Activated naive CD8-positive, alpha-beta T cell treated with anti-CD3 and anti-CD28 coated beads, Interleukin-2, amount 10 ng/mL, durations not matched to agents 7 days and 5 days (primary cell): ENCODE measurements at places on chromosomes 4 and X. TPM values are rescaled to one million over a fixed set of nuclear protein-coding genes. Genes with fewer than 3 reads are reported as not detected.

The SPARCL1 gene
- total RNA-seq = not detected

DNA sequence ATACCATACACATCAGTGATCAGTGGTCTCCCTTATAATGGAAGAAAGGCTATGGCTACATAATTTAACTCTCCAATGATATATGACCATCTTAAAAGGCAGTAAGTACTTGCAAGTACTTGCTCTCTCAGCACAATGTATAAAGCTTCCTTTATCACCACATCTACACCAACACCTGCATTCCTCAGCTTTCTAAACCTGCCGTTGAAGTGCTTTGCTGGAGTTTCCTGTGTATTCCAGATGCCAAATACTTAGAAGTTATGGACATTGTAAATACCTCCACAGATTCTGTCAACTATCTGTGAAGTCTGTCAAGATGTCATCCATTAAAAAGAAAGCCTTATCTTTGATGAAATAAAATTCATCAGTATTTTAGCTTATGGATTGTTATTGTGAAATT, 335.0 kb upstream of the GALNTL6 start:
- no peaks in the 10 kb centered on the region for H3K4me1 ChIP-seq
- no peak overlapping the region for H3K27ac ChIP-seq
- H3K36me3 ChIP-seq = no peaks in the 10 kb centered on the region
- DNase-seq = no peak

- peak; percentile 64 for DNase-seq
- peaks cover 16% of the 10 kb centered on the region for H3K4me1 ChIP-seq
- peaks cover 12% of the 10 kb centered on the region for H3K36me3 ChIP-seq
- peak overlapping the region; percentile 94 for H3K27ac ChIP-seq
These were observed 584 bp downstream of the SUV39H1 start for GRCh38 chrX:48696909-48697727.

DNA sequence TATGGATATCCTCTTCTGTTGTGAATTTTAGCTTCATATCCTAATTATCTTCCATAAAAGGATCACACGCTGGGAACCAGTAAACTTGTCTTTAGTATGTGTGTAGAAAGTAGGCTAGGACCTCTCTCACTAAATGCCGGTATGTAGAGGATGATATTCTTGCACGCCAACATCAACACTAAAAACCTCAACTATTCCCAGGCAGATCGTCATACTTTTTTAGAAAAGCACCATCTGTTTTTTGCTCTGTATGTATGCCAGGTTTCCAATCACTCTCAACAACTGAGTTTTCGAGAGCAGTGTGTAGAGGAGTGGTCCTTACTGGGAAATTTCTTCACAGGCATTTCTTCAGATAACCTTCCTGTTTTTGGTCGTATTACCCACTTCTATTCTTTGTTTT, 283.6 kb downstream of the GALNTL6 start:
- H3K27me3 ChIP-seq = no peaks in the 10 kb centered on the region
- H3K36me3 ChIP-seq = no peaks in the 10 kb centered on the region
- no peaks in the 10 kb centered on the region for H3K4me1 ChIP-seq
- DNase-seq = no peak

The UGT2B11 gene
- not detected for total RNA-seq

The ZMAT1 gene
- total RNA-seq = 12.9 TPM

The SOWAHD gene
- 2.1 TPM for total RNA-seq

DNA sequence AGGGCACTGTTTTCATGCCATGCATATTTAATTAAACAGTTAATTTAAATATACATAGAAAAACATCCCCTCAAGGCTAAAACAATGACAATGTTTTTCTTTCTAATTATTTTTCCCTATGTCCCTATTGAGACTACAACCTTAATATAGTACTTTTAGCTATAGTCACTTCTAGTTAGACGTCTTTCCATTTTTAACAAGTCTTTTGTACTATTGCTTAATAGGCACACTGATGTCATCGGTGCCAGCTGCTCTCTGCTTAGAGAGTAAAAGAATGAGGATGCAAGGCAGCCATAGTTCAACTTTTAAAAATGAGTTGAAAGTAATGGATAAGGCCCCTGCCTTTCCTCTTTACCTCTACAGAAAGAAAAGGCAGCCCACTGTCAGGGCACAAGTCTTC, 191.1 kb downstream of the KCTD8 start:
- no peak overlapping the region for H3K4me3 ChIP-seq
- no peak for DNase-seq
- H3K36me3 ChIP-seq = no peaks in the 10 kb centered on the region
- H3K4me1 ChIP-seq = no peaks in the 10 kb centered on the region

The HSFX4 gene
- not detected for total RNA-seq

The FAM241A gene
- total RNA-seq = 2.0 TPM

GRCh38 chrX:65871671-65872311, 168.1 kb downstream of the VSIG4 start:
- no peak for DNase-seq
- H3K4me3 ChIP-seq = no peak overlapping the region
- no peak overlapping the region for H3K27ac ChIP-seq
- H3K36me3 ChIP-seq = peaks cover 6% of the 10 kb centered on the region

The SLITRK4 gene
- total RNA-seq = not detected

DNA sequence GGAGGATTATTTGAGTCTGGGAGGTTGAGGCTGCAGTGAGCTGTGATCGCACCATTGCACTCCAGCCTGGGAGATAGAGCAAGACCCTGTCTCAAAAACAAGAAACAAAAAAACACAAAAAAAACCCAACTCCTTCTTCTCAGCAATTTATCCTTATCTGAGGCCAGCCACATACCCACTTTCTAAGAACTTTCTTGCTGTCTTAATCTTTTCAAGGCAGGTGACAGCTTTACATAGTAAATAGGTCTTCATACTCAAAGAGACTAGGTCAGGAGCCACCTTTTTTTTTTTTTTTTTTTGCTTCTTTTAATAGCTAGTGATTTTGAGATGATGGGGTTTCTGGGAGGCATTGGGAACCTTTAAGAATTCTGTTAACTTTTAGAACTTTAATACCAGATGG, 26.1 kb upstream of the ZCCHC13 start:
- no peak for DNase-seq
- no peak overlapping the region for H3K4me3 ChIP-seq
- no peaks in the 10 kb centered on the region for H3K27me3 ChIP-seq
- H3K4me1 ChIP-seq = no peaks in the 10 kb centered on the region

DNA sequence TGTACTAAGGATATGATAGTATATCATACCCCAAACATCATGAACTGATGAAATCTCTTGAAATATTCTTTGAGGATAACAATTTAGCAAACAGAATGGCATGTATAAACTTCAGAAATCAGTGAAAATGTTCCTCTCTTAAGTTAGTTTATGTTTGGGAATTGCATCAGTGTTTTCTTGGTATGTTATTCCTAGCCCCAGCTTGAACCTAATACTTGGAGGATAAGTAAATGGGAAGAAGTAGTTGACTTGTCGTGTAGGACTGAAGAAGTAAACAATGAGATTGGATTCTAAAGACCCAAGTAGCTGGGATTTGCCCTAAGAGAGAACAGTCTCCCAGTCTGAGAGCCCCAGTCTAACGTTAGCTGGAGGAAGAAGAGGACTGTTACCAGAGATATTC, 355.7 kb downstream of the GALNTL6 start:
- H3K4me1 ChIP-seq = no peaks in the 10 kb centered on the region
- no peaks in the 10 kb centered on the region for H3K27me3 ChIP-seq
- H3K36me3 ChIP-seq = no peaks in the 10 kb centered on the region
- no peak overlapping the region for H3K27ac ChIP-seq
- no peak for DNase-seq
- no peak overlapping the region for H3K4me3 ChIP-seq

DNA sequence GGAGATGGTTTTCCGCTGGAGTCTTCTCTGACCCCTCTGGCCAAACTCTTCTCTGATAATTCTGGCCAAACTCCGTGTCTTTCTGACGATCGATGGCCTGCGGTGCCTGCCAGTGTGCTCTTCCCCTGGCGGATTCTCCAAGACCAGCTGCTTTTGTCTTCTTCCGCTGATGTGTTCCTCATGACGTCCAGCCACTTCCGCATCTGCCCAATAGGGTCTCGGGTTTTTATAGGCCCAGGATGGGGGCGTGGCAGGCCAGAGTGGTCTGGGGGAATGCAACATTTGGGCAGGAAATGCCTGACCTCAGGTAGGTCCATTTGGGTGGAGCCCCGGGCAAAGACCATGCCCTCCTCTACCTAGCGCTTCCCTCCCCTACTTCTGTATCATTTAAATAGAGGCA, 1542.1 kb downstream of the STIM2 start:
- H3K36me3 ChIP-seq = no peaks in the 10 kb centered on the region
- H3K27me3 ChIP-seq = no peaks in the 10 kb centered on the region
- no peak overlapping the region for H3K27ac ChIP-seq

The TBL1X gene
- total RNA-seq = 31.1 TPM

DNA sequence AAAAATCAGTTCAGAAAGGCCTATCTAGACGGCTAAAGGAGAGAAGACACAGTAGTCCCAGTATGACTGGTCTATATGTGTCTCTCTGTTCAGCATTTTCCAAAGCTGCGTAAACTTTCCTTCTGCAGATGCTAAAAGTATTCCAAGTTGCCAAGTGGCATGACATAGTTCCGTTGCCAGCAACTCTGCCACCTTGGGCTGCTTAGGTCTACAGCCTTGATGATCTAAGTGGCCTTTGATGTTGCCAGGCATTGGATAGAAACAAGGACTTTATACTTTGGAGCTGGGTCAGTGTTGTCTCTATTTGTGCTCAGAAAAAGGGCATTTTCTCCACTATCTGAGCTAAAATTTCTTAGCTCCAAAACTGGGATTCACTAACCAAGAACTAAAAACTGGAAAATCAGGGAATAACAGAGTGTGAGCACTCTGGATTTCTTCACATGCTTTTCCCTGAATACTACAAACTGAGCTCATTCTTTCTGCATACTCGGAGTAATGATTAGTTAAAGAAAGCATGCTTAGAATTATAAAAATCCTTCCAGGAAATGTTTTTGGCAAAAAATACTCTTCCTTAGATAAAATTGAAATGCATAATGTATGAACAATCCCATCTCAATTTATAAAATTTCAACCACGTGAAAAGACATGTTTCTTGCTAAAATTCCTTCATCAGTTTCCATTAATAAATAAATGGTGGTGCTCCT, 191.4 kb downstream of the ADAMTS3 start:
- H3K27ac ChIP-seq = no peak overlapping the region
- no peak for DNase-seq
- no peaks in the 10 kb centered on the region for H3K27me3 ChIP-seq
- H3K4me1 ChIP-seq = no peaks in the 10 kb centered on the region
- no peaks in the 10 kb centered on the region for H3K36me3 ChIP-seq

GRCh38 chrX:112866175-112866574, 25.5 kb upstream of the AMOT start:
- H3K27me3 ChIP-seq = no peaks in the 10 kb centered on the region
- no peak overlapping the region for H3K27ac ChIP-seq
- no peaks in the 10 kb centered on the region for H3K36me3 ChIP-seq
- H3K4me3 ChIP-seq = no peak overlapping the region
- no peaks in the 10 kb centered on the region for H3K4me1 ChIP-seq

- H3K4me3 ChIP-seq = no peak overlapping the region
- DNase-seq = no peak
- no peak overlapping the region for H3K27ac ChIP-seq
- no peaks in the 10 kb centered on the region for H3K4me1 ChIP-seq
- no peaks in the 10 kb centered on the region for H3K27me3 ChIP-seq
These were observed 249.4 kb downstream of the HNRNPD start for GRCh38 chr4:82124365-82124764.

DNA sequence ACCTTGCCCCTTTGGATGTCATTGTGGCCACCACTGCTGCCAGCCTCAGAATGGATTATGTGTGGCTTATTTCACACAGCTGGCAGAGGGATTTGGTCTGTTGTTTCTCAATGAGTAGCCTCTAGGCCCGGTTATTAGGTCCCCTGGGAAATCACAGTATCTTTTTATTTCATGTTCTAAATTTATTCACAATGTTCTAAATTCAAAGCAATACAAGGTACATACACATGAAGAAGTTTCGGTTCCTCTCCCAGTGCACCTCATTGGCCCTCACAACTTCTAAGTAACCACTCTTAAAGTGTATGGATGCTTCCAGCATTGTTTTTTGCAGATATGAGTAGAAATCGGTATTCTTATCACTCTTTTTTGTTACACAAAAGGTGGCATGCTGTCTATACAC, 262.7 kb downstream of the RCHY1 start:
- H3K27me3 ChIP-seq = no peaks in the 10 kb centered on the region
- no peak for DNase-seq
- H3K4me1 ChIP-seq = no peaks in the 10 kb centered on the region
- H3K27ac ChIP-seq = no peak overlapping the region

The HSD17B13 gene
- 0.44 TPM for total RNA-seq

GRCh38 chr4:179040259-179040658, 1598.0 kb upstream of the AGA start:
- H3K27ac ChIP-seq = no peak overlapping the region
- no peak overlapping the region for H3K4me3 ChIP-seq
- no peak for DNase-seq
- no peaks in the 10 kb centered on the region for H3K27me3 ChIP-seq
- H3K4me1 ChIP-seq = no peaks in the 10 kb centered on the region
- no peaks in the 10 kb centered on the region for H3K36me3 ChIP-seq

- DNase-seq = no peak
- H3K4me3 ChIP-seq = no peak overlapping the region
- no peaks in the 10 kb centered on the region for H3K4me1 ChIP-seq
- no peak overlapping the region for H3K27ac ChIP-seq
- H3K36me3 ChIP-seq = no peaks in the 10 kb centered on the region
- peaks cover 15% of the 10 kb centered on the region for H3K27me3 ChIP-seq
These were observed 27.4 kb downstream of the TMPRSS11B start for GRCh38 chr4:68218044-68218443.

DNA sequence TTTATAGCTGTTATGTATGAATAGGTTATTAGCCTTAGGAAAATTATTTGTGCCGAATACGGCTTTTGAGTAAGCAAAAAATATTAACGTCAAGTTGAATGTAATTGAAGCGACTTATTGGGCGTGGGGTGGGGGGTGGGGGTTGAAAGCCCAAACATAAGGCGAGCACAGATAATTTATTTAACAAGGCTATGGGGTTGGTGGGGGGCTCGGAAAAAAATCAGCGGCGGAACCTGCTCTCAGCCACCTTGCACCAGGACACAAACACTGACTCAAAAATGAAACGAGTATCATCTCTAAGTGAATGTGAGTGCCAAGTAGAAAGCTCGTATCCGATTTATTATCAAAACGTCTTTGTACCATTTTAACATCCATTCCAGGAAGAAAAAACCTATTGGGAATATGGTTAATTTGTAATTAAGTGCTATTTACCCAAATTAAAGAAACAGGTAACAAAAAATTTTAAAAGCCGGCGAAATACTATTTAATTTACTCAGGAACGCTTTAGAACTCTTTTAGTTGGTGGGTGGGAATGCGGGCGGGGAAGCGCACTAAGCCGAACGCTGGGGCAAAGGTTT, 902 bp upstream of the LARP1B start:
- H3K36me3 ChIP-seq = no peaks in the 10 kb centered on the region
- H3K27ac ChIP-seq = peak overlapping the region; percentile 87
- DNase-seq = no peak
- peak overlapping the region; percentile 83 for H3K4me3 ChIP-seq

The FGFRL1 gene
- 19.1 TPM for total RNA-seq

The APLN gene
- total RNA-seq = 2.4 TPM

DNA sequence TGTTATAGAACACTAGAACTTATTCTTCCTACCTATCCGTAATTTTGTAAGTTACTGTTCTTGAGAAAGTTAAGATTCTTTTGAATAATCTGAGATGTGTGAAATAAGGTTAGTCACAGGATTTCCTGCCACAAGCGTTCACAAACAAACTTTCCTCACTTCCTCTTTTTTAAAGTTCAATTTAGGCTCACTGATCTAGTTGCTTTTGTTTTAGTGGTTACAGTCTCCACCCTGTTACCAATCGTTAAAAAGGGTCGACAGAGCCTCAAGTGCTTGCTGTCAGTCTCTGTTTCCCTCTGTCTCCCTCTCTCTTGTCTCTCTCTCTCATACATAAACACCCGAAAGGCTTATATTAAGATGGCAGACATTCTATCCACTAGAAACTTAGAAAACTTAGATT, 35.9 kb upstream of the STK26 start:
- peak overlapping the region; percentile 79 for H3K4me3 ChIP-seq
- peaks cover 6% of the 10 kb centered on the region for H3K36me3 ChIP-seq
- DNase-seq = no peak
- H3K4me1 ChIP-seq = peaks cover 23% of the 10 kb centered on the region
- no peaks in the 10 kb centered on the region for H3K27me3 ChIP-seq
